Stimulated activated CD4-positive, alpha-beta T cell treated with anti-CD3 and anti-CD28 coated beads, Interleukin-1b, Interleukin-23, amount 100 ng/mL, for 24 hours (primary cell): ENCODE measurements at places on chromosomes 13 and 19.

- no peak for DNase-seq
Observed at GRCh38 chr19:11693505-11694499, 44.9 kb downstream of the ZNF823 start.

DNA sequence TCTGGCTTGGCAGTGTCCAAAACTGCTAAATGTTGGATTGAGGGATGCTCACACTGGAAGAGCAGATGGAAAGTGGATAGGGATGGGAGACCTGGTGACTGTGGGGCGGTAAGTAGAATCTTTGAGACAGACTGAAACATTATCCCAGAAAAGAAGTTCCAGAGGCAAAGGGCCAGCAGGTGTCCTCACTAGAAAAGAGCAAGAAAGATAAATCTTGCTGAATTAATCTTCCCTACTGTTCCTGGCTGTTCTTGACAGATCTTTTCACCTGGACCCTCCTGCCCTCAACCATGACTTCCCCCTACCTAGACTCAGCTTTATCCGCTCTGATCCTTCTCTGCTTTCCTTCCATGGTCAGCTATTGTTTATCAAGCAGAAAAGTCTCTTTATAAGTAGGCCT, 35.0 kb upstream of the FRY start:
- DNase-seq: no peak

DNA sequence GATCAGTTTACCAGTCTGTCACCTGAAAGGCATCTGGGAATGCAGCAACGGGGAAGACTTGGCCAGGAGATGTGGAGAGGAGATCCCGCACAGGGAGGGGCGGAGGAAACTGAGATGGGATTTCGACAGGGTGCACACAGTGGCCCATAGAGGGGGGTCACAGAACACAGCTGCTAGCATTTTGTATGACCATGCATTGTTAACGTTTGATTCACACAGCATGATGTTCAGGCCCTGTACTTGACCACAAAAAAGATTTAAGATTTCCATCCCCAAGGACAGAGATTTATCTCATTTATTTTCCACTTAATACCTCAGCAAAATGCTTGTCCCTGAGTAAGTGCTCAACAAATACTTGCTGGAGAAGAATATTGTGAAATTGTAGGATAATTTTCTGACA, 63.2 kb downstream of the RAB20 start:
- DNase-seq: no peak

GRCh38 chr13:31826521-31826920, 87.2 kb downstream of the RXFP2 start:
- no peak for DNase-seq

GRCh38 chr13:107806726-107807125, 408.6 kb downstream of the LIG4 start:
- DNase-seq: no peak

DNA sequence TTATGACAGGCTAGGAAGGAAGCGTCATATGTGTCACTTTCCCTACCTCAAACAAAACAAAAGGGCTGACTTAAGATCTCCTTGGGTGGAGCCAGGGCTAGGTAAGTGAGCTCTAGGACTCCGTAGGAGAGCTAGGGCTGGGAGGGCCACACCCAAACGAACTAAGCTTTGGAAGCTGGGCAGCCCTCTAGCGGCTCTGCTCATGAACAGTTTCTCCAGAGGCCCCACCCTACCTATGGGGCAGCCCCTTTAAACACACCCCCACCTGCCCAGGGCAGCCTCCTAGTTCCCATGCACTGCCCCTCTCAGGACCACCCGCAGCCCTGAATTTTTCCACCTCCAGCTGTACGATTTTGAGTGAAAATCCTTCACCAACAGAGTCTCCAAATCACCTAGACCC, 3.5 kb downstream of the PEG3 start:
- DNase-seq: no peak

DNA sequence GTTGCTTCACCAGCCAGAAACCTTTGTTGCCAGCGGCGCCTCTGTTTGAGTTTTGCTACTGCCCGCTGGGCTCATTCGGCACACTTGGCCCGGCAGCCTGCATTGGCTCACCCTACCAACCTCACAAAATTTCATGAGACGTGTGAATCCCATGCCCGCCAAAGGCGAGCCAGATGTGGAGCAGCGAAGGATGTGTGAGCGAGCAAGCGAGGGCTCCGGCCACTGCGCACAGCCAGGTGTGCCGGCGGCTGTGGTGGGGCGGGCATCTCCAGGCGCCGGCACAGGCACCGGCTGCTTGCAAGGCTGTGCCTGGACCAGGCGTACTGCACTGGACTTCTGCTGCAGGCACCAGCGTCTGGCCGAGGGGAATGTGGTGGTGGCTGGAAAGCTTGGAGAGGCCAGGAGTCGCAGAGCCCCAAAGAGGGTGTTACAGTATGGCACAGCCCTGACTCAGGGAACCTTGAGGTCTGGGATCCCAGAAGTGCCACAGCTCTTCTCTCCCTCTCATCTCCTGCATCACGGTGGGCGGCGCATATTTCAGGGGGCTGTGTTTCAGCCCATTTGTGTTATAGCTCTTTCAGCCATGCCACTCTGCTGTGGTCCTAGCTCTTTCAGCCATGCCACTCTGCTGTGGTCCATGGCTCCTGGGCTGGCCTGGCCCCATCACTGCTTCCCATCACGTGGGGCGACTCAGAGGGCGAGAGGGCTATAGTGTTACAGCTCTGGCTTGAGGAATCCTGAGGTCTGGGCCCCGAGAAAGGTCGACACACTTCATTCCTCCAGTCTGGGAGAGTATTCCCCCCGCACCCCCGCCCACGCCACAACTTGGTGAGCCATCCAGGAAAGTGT, 592.0 kb upstream of the SLITRK5 start:
- DNase-seq: no peak

DNA sequence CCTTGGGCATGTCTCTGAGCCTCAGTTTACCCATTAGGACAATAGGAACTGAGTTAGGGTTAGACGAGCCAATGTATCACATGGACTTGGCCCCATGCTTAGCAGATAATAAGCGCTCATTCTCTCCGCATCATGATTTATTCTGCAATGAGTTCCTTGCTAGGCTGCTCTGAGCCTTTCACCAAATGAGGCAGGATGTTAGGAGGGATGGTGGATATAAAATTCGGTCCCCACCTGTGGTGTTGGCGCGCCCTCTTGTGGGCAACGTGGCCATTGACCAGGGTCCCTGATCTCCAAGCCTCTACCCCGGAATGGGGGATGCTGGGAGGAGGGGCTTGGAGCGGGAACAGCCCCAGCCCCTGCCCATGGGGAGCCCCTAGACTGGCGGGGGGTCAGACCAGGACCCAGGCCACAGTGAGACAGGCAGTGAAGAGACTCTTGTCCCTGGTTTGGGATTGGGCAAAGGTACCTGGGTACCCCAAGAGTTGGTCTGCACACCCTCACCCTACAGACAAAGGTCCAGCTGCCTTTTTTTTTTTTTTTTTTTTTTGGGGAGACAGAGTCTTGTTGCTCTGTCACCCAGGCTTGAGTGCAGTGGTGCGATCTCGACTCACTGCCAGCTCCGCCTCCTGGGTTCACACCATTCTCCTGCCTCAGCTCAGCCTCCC, 43.9 kb downstream of the CERS4 start:
- DNase-seq: peak; percentile 86

GRCh38 chr19:12984683-12985048, 10.6 kb upstream of the NFIX start:
- no peak for DNase-seq

- DNase-seq: no peak
Observed at GRCh38 chr19:52658595-52658994, 20.4 kb upstream of the ZNF83 start.

- DNase-seq: no peak
Observed at GRCh38 chr19:8259922-8260247, 48.3 kb downstream of the CD320 start.

DNA sequence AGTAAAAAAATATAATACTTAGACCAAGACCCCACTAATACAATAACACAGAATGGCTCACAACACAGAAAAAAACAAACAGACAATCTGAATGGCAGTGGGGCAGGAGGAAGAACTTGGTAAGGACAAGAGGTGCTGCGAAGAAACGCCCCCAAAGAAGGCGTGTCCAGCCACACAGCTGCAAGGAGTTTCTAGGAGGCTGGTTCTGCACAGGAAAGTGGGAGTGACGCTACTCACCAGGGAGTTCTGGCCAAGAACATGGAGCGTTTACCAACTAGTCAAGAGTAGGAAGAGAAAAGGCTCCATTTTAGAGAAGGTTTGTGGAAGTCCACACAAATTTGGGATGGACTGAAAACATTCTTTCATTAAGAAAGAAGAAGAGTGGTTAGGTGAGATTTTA, 95.3 kb upstream of the SLC15A1 start:
- no peak for DNase-seq

- no peak for DNase-seq
Observed at GRCh38 chr19:8525401-8525684, 11.4 kb upstream of the ZNF414 start.

DNA sequence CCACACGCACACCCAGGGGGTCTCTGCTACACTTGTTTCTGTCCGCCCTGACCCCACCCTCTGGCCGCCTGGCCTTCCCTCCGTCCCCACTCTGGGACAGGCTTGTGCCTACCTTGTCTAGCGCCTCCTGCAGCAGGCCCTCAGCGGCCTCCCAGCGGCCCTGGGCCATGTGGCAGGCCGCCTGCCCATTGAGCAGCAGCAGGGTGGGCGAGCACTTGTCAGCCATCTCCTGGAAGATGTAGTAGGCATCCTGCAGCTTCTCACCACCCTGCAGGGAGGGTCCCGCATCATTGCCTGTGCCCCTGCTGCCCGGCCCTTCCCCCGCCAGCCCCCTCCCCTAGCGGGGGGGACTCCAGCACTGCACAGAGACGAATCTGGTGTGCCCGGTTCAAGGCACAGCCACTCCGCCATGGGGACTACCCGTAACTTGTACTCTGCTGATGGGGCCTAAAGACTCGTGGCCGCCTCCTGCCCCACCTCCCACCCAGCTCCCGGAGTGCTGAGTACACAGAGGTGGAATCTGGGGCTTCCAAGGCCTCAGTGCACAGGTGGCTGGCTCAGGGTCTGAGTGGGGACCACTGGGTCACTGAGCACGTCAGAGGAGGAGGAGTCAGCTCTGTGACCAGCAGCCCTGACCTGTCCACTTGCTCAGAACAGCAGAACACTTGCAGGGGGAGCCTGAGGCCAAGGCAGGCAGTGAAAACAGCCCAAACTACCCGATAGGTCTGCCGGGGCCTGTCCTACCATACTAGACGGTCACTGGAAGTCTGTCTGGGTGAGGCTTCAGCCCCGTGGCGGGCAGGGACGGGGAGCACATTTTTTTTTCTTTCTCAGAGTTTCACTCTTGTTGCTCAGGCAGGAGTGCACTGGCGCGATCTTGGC, 7.4 kb upstream of the CERS1 start:
- no peak for DNase-seq

DNA sequence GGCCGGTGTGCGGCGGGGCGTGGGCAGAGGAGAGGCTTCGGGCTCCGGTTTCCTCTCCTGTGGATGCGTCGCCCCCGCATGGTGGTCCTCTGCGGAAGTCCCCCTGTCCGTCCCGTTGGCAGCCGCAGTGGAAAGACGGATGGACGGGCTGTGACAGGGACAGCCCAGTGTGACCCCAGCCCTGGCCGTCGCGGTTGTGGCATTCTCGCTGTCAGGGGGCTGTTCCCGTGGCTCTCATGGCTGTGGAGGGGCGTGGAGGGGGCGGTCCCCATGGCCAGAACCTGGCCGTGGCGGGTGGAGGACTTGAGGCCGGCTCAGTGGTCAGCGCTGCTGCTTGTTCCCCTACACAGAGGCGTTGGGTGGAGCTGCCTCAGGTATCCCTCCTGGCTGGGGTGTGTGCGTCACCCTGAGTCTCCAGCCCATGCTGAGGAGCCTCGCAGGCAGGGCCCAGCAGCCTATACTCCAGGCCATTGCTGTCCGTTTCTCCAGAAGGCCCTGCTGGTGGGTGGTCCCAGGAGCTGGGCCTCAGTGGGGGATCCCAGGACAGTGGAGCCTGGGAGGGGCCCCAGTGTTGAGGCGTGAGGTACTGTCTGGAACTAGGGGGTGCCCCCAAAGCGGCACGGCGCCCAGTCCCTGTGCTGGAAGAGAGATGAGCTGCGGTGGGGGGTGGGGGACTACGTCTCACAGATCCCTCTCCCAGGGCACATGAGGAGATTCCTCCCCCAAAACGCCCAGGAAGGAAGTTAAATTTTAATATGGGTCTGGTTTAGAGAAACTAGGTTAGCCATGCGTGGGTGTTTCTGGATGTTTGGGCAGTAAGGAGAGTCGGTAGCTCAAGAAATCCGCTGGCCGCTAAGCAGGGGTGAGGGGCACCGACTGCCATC, 20.3 kb downstream of the CSNK1G2 start:
- DNase-seq: no peak

GRCh38 chr13:40764587-40765403, 6.2 kb downstream of the MRPS31 start:
- peak; percentile 38 for DNase-seq
